Stimulated activated CD4-positive, alpha-beta T cell treated with anti-CD3 and anti-CD28 coated beads, TNF-alpha, amount 100 ng/mL, for 24 hours (primary cell): ENCODE measurements at places on chromosomes 7 and 10.

GRCh38 chr7:111855842-111856227 is 293.5 kb upstream of the IMMP2L start:
- DNase-seq, result no peak

GRCh38 chr10:44183667-44184632 is 200.9 kb downstream of the CXCL12 start:
- no peak for DNase-seq

DNA sequence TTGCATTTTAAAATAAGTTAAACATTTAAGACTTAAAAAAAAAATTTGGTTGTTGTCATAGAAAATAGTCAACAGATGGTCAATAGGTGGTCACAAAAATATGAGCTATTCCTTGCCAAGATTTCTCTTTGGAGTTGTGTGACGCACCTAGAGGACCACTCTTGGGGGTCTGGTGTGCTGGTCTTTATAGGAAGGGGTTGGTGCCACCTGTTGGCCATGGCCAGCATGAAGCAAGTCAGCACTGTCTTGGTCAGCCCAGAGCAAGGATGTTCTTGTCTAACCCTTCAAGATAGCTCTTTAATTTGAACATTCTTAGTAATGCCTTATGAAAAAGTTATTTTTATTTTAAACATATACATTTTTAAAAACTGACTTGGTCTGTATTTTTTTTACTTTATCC is 267.9 kb upstream of the CNTNAP2 start:
- DNase-seq, result no peak

DNA sequence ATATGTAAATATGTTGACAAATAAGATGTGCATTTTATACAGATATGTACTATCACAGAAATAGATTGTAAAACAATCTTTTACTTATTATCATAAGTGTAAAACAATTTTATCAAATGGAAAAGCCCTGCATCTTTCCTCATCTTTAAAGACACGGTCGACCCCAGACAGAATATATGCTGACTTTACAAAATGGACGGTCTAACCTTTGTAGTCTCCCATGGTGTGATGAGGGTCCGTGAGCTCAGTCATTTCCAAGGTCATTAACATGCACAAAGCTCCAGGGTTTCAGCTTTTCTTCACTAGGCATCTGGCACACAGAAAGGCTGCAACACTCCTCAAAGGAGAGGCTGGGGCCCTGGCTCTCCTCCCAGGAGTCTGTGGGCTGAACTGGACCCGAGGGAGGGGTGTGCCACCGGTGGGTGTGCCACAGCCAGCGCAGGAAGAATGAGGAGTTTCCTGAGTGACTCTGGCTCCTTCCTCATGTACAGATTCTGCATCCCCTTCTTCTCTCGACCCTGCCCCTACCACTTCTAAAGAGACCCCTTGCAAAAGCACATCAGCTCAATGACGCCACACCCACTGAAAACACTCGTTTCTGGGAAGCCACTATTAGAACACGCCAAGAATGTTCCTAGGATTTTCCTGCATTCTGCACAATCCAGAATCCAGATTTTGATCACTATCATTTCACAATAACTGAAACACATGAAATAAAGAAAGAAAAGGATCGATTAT is 26.2 kb upstream of the ABLIM1 start:
- DNase-seq, result no peak

GRCh38 chr7:81187753-81188152 is 268.9 kb upstream of the SEMA3C start:
- no peak for DNase-seq

DNA sequence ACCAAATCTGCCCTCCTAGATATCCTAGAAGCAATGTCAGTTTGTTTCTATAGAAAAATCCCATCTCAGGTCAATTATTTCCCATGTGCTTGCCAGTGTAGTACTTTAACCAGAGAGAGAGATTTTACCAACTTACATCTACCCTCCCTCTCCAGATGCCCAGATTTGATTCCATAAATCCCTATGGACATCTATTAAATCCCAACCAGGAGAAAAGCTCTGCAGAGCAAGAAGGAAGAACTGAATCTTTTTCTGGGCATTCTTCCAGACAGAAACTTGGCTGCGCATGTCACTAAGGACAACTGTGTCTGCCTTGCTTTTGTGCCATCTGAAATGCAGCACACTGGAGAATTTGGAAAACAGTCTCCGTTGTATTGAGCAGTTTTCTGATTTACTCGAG is 597.6 kb downstream of the SORCS1 start:
- DNase-seq, result no peak

- no peak for DNase-seq
These were observed 37.2 kb upstream of the PLXDC2 start for GRCh38 chr10:19778996-19779395.

- DNase-seq, result no peak
These were observed 108.4 kb upstream of the ZMIZ1 start for GRCh38 chr10:78960316-78960800.

DNA sequence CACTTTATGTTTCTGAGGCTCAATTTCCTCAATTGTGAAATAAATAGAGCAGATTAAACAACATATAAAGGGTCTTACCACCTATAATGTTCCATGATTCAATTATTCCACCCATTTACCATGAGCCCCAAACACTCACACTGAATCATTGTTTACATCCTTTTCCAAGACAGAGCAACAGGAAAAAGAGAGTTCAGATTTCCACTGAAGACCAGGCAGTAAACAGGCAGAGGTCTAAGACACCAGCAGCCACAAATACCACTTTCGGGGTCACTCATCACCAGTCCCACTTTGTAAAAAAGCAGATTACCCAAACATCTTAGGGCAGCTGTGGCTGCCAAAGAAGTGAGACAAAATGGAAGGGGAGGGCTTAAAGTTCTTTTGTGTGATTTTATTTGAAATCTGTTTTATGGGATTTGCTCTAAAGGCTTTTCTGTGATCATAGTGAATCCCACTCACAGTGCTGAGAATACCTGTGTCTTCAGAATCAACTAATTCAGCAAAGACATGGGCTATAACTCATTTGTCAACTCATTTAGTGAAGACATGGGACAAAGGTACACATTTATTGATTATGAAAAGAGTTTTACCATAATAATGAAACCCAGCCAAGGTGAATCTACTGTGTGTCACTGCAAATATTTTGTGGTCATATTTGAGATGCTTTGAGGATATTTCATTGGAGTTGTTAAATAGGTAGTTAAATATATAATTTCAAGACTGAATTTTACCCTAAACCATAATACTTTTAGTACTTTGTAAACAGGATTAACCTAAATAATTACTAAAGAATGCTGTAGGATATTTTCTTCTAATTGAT is 24.8 kb upstream of the DLD start:
- no peak for DNase-seq

DNA sequence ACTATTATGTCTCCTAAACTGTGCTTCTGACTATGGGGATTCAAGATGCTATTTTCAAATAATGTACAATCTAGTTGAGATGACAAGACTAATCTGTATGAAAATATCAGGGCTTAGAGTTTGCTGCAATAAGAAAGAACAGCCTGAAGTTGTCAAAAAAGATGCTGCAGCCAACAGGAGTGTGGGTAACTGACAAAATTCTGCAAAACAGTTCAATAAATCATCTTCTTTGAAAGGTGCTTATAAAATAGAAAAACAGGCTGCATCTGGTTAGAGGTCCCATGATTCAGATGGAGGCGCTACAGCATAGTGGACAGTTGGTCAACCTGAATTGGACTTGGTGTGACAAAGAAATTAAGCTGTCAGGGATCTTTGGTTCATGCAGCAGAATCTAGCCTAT is 511.0 kb downstream of the XPNPEP1 start:
- DNase-seq, result no peak

GRCh38 chr7:134660242-134660785 is 13.7 kb downstream of the BPGM start:
- no peak for DNase-seq

DNA sequence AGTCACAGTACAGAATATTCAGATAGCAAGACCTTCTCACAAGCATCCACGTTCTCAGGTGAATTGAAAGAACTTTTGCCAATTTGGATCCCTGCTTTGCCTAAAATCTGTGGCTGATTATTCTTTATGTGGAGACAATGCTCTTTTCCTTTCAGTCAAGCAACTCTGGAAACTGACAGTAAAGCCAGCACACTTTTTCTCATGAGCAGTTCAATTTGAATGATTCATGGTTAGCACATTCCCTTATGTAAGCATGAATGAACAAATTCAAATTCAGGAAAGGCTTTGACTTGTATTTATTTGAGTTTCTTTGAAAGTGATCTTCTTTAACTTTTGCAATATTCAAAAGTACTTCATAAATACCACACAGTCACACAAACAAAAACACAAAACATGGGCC is 57.6 kb downstream of the MEOX2 start:
- no peak for DNase-seq

- no peak for DNase-seq
These were observed 90.3 kb upstream of the ZNF438 start for GRCh38 chr10:31121757-31122577.

DNA sequence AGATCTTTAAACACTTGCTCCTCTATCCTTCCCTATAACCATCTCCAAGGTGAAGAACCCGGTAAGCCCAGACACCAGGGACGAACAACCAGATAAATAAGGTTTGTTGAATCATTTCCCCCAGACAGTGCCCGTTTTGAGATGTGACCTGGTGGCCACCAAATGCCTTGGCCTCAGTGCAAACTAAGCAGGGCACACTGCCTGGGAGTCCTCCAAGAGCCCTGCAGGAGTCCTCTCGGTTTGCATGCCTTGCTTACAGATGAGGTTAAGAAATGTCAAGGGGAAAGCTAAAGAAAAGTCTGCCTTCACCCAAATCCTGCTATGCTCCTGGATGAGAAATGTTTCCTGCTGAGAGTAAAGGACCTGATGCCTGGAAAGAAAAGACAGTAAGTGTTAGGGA is 31.6 kb downstream of the SLIT1 start:
- DNase-seq, result no peak

- DNase-seq, result no peak
These were observed 90.1 kb upstream of the NANOS1 start for GRCh38 chr10:118939211-118940007.

DNA sequence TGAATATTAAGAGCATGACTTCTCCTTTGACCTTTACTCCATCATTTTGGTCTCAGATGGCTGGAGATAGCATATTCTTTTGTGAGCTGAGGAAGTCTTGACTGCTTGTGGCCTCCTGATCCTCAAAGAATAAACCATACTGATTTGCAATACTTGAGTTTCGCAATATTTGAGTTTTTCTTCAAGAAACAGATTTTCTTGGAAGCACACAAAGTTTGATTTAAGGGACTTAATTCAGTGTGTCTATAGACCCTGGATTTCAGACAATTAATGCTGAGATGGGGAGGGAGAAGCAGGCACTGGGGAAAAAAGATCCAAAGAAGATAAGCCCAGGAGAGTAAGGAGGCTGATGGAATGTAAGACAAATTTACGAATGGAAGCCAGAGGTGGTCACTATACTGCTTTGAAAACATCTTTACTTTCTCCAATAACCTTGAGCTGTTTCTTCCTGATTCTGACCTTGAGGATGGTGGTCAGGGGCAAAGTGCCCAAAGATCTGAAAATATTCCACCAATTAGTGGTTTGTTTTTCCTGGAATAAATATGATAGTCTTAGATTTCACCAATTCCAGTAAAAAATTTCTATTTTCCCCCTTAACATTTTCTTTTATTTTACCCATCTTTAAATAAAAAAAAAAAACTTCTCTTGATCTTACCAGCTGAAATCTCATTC is 7.5 kb downstream of the EPDR1 start:
- DNase-seq, result no peak

- no peak for DNase-seq
These were observed 40.2 kb downstream of the PRKCQ start for GRCh38 chr10:6539833-6540232.

- no peak for DNase-seq
These were observed 207.6 kb upstream of the KLF14 start for GRCh38 chr7:130941322-130942210.

GRCh38 chr7:121337398-121337797 is 8.6 kb downstream of the WNT16 start:
- no peak for DNase-seq

DNA sequence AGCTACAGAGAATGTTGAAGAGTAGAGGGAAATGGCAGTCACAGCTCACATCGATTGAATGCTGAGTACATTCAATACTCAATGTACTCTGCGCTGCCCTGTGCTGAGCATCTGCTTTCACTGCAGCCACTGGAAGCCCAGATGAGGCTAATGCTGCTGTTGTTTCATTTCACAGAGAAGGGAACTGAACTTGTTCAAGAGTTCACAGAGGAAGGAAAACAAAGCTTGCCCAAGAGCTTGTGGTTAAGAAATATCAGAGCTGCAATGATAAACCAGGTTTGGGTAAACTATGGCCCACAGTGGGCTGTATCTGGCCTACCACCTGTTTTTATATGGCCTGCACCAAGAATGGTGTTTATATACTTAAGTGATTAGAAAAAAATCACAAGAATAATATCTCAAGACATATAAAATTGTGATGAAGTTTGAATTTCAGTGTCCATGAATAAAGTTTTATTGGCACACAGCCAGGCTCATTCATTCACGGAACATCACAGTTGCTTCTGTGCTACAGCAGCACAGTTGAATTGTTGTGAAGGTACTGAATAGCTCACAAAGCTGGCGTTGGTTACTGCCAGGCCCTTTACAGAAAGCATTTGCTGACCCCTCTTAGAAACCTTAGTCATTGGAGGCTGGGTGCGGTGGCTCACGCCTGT is 64.1 kb downstream of the CFAP58 start:
- DNase-seq, result no peak

DNA sequence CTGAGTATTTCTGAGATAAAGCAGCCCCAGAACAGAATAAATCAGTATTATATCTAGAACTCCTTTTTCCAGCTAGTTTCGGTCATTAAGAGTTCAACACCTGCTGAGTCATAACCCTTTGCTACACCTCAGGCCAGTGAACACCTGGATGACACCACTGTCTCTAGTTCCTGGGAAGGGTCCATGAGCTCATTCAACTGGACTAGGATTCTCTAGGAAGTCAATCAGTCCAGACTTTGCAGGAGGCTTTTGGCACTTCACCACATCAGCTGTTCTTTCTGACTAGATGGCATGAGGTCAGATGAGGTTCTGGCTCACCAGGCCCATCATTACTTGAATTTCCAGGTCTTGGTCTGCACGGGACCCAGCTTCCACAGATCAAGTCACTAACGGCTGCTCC is 11.7 kb downstream of the SLC39A12 start:
- no peak for DNase-seq

- no peak for DNase-seq
These were observed 578 bp downstream of the CACUL1 start for GRCh38 chr10:118754229-118754555.

- DNase-seq, result no peak
These were observed 42.6 kb downstream of the GPR37 start for GRCh38 chr7:124723012-124723411.

DNA sequence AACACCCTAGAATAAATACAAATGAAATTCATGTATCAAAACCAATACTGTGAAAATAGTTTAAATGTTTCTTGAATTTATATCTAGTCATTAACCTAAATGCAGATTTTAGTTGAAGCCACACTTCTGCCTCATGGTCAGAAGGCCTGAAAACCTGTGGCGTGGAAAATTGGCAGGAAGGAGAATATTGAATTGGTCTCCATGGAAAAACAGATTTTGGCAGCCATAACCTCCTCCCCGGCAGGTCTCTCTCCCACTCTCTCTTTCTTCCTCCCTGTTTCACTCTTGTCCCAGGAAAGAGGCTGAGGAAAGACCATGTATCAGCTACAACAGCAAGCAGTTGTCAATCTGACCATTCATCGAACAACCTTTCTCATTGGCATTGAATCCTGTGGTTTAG is 160.6 kb upstream of the YAE1 start:
- DNase-seq, result no peak

- no peak for DNase-seq
These were observed 202.0 kb upstream of the LRRTM3 start for GRCh38 chr10:66723608-66724400.
